ENCODE measurements at places on chromosomes 6 and 20.

GRCh38 chr6:155075930-155076695, 81.0 kb downstream of the TIAM2 start:
- peak; percentile 30 for DNase-seq

GRCh38 chr6:158717341-158718330, 67.8 kb downstream of the SYTL3 start:
- no peak for DNase-seq

DNA sequence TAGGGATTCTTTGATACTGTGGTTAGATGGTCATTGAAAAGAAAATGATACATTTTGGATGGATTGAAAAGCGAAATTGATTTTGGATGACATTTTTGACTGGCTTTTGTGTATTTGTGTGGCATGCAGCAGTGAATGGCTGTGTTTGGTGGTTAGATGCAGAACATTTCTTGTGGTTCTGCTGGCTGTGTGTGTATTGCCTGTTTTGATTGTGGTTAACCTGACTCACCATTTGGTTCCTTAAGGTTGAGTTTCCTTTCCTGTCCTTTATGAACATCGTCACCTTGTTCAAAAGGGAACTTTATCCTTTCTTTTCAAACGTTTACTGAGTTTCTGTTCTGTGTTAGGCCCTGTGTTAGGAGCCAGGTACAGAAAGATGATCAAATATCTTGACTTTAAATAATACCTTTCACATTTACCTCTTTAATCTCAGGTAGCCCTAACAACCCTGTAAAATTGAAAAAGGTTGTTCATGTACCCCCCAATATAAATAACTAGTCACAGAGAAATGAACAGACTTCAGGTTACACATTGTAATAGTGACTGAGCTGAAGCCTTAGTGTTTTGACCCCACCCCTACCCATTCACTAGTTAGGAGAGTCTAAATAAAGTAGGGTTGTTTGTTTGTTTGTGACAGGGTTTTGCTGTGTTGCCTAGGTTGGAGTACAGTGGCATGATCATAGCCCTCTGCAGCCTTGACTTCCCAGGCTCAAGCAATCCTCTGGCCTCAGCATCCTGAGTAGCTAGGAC, 23.8 kb downstream of the ANKS1A start:
- DNase-seq: peak; percentile 62

GRCh38 chr6:79874531-79875134, 72.7 kb downstream of the ELOVL4 start:
- DNase-seq: no peak

- DNase-seq: no peak
Observed at GRCh38 chr20:61805781-61806180, 259.9 kb downstream of the TAF4 start.

DNA sequence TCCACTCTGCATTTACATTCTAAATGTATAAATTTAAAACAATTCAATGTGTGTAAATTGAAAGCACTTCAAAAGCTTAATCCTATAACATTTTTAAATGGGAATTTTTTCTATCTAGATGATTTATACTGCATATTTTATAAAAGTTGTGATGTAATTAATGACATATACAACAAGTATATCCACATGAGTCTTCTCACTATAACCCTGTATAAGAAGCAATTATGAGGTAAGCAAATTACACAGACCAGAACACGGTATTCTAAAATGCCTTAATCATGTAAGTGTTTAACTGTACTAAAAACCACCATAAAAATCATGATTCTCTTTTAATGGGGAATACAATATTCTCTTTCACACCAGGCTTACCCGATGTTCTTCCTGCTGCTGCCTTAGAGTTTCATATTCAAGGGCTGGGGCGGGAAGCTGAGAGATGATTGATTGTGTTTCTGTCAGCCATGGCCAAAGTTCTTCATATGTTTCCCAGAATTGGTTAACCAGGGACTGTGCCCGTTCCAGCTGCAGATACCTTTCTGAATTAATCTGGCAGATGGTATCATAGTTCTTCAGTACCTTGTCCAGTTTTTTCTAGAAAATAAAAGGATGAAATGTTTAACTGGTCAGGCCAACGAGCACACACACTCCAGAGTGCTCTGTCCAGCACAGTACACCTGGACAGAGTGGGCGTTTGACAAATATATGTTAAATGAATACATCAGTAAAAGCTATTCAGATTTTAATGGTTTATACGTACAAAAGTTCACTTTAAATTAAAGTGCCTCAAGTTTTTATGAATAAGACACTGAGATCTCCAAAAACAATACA, 127.4 kb downstream of the DST start:
- no peak for DNase-seq

- DNase-seq: no peak
Observed at GRCh38 chr20:23530937-23531567, 37.2 kb downstream of the CST9L start.

GRCh38 chr6:157528931-157529653, 148.1 kb downstream of the ZDHHC14 start:
- no peak for DNase-seq

- DNase-seq: no peak
Observed at GRCh38 chr6:69780585-69781178, 16.1 kb downstream of the LMBRD1 start.

Data from activated CD4-positive, alpha-beta T cell treated with anti-CD3 and anti-CD28 coated beads for 36 hours (primary cell).